ENCODE measurements at places on chromosomes 7 and 10.

GRCh38 chr7:21169667-21170580 lies 258.0 kb upstream of the SP4 start:
- no peaks in the 10 kb centered on the region for H3K36me3 ChIP-seq

DNA sequence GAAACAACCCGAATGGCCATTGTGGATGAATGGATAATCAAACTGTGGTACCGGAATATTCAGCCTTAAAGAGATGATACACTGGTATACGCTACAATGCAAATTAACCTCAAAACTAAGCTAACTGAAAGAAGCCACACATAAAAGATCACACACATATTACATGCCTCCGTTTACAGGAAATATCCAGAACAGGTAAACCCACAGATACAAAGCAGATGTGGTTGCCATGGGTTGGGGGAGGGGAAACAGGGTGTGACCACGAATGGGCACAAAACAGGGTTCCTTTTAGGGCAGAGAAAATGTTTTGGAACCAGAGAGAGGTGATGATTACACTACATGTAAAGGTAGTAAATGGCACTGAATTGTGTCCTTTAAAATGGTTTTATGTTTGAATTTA lies 16.6 kb downstream of the ESYT2 start:
- peaks cover 82% of the 10 kb centered on the region for H3K36me3 ChIP-seq
- DNase-seq: peak; percentile 90
- peak overlapping the region; percentile 96 for H3K27ac ChIP-seq
- peak overlapping the region; percentile 57 for H3K4me3 ChIP-seq

GRCh38 chr7:15396210-15397158 lies 165.3 kb downstream of the AGMO start:
- H3K4me3 ChIP-seq: no peak overlapping the region
- no peaks in the 10 kb centered on the region for H3K27me3 ChIP-seq

GRCh38 chr10:102647443-102648268 lies 3.4 kb downstream of the TRIM8 start:
- no peak for DNase-seq
- H3K27ac ChIP-seq: peak overlapping the region; percentile 96
- peak overlapping the region; percentile 92 for H3K4me3 ChIP-seq
- no peaks in the 10 kb centered on the region for H3K27me3 ChIP-seq
- peaks cover 65% of the 10 kb centered on the region for H3K4me1 ChIP-seq

GRCh38 chr10:79943871-79944270 lies 5.0 kb downstream of the SFTPD start:
- H3K27ac ChIP-seq: no peak overlapping the region
- no peak overlapping the region for H3K4me3 ChIP-seq
- H3K4me1 ChIP-seq: peaks cover 2% of the 10 kb centered on the region
- no peaks in the 10 kb centered on the region for H3K36me3 ChIP-seq
- DNase-seq: no peak
- peaks cover 40% of the 10 kb centered on the region for H3K27me3 ChIP-seq

DNA sequence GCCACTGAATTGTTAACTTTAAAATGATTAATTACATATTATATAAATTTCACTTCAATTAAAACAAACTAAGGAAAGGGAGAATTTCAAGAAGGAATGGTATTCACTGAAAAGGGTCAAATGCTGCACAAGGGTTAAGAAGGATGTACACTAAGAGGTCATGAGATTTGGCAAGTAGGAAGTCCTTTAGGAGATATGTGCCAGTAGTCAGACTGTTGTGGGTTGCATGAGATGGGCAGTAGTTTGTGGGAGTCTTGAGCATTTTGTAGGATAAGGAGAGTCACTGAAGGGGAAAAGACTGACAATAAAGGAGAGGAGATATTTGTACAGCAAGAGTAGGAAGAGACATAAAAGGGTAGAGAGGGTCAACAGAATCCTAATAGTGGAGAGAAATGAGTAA lies 12.4 kb upstream of the PTPN12 start:
- no peak overlapping the region for H3K4me3 ChIP-seq
- DNase-seq: no peak
- peaks cover 9% of the 10 kb centered on the region for H3K27me3 ChIP-seq
- H3K27ac ChIP-seq: no peak overlapping the region
- H3K36me3 ChIP-seq: no peaks in the 10 kb centered on the region

- H3K27ac ChIP-seq: no peak overlapping the region
- H3K27me3 ChIP-seq: no peaks in the 10 kb centered on the region
- no peak overlapping the region for H3K4me3 ChIP-seq
- H3K36me3 ChIP-seq: no peaks in the 10 kb centered on the region
Measured at GRCh38 chr10:123854498-123854897, 37.1 kb downstream of the CPXM2 start.

GRCh38 chr10:16987976-16988610 lies 141.5 kb downstream of the CUBN start:
- no peaks in the 10 kb centered on the region for H3K4me1 ChIP-seq
- DNase-seq: no peak
- H3K27ac ChIP-seq: no peak overlapping the region
- H3K36me3 ChIP-seq: no peaks in the 10 kb centered on the region

GRCh38 chr7:51539840-51540239 lies 223.2 kb upstream of the COBL start:
- H3K4me3 ChIP-seq: no peak overlapping the region
- no peaks in the 10 kb centered on the region for H3K36me3 ChIP-seq
- no peak overlapping the region for H3K27ac ChIP-seq
- no peak for DNase-seq

All from activated naive CD4-positive, alpha-beta T cell treated with anti-CD3 and anti-CD28 coated beads, Interleukin-2, amount 10 ng/mL, durations not matched to agents 7 days and 5 days (primary cell).